ENCODE measurements at places on chromosomes 4 and X.

- peak; percentile 17 for DNase-seq
These were observed 4.6 kb downstream of the PNMA5 start for GRCh38 chrX:152989292-152989658.

GRCh38 chr4:183968931-183969330, 63.8 kb downstream of the STOX2 start:
- no peak for DNase-seq

- no peak for DNase-seq
These were observed 67.5 kb downstream of the FBXW7 start for GRCh38 chr4:152468408-152468807.

DNA sequence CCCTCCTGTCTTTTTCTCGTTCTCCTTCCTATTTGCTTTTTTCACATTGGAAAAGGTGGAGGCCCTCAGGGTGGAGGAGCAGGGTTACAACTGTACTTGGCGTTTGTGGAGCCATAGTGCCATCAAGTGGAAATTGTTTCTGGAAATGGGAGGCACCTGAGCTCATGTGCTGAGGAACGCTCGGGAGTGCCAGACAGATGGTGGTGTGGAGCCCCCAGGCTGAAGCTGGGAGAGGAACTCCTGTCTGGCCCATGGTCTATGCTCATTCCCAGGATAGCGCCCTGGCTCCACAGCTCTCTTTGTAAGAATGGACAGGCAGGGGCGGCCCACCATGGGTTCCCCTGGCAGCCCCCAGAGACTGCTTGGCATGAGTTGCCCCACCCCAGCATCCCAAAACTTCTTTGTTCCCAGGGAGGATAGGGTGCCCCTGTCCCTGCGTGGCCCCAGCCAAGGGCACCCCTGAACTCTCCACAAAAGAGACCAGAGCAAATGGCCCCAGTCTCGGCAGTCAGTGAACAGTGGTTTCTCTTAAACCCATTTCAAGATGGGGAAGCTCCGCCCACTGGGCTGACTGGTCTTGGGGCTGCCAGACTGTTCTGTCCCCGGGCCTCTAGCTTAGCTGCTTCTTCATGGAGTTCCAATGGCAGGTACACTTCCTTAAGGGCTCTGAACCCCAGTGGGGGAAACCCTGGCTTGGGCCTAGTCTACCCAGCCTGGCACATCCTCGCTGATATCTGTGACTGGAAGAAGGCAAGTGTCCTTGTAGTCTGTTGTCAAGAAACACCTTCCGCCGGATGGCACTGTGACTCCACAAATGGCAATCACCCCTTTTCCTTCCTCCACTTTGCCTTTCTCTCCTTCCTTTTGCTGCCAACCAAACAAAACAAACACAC, 70.1 kb downstream of the NBDY start:
- no peak for DNase-seq

DNA sequence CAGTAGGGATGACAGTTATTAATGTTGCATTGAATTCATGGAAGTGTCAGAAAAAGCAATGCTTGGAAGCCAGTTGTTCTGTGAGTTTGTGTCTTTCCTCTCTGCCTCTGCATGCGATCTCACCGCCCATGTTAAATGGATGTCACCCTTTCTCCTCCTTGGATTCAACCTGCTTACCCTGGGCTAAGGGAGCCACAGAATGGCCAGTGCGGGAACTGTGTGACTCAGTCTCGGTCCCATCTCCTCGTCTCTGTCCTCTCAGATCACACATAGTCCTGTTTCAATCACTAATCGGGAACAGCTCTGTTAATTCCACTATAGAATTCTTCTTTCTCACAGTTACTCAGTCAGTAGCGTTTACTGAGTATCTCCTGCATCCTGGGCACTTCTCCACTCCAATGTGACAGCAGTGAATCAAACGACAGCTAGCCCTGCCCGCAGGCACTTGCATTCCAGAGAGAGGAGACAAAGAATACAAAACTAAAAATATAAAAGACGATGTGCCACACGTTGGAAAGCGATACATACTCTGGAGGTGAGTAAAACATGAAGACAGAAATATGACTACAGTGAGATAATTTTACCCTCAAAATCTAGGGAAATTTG, 53.6 kb upstream of the TLR3 start:
- DNase-seq, result no peak

GRCh38 chr4:132504438-132504837, 644.7 kb upstream of the PCDH10 start:
- DNase-seq, result no peak

GRCh38 chr4:67103001-67103747, 442.1 kb downstream of the CENPC start:
- no peak for DNase-seq

GRCh38 chrX:17415242-17415810, 40.3 kb downstream of the NHS start:
- no peak for DNase-seq

GRCh38 chr4:125511715-125512114, 197.0 kb downstream of the FAT4 start:
- no peak for DNase-seq

DNA sequence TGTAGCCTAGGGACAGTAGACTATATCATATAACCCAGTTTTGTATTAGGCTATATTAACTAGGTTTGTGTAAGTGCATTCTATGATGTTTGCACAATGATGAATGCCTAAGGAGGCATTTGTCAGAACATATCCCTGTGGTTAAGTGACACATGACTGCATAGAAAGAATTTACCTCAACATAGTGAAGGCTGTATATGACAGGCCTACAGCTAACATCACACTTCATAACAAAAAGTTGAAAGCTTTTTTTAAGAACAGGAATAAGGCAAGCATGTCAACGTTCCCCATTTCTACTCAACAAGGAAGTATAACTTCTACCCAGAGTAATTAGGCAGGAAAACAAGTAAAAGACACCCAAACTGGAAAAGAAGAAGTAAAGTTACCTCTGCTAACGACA, 165.9 kb upstream of the NDST4 start:
- no peak for DNase-seq

DNA sequence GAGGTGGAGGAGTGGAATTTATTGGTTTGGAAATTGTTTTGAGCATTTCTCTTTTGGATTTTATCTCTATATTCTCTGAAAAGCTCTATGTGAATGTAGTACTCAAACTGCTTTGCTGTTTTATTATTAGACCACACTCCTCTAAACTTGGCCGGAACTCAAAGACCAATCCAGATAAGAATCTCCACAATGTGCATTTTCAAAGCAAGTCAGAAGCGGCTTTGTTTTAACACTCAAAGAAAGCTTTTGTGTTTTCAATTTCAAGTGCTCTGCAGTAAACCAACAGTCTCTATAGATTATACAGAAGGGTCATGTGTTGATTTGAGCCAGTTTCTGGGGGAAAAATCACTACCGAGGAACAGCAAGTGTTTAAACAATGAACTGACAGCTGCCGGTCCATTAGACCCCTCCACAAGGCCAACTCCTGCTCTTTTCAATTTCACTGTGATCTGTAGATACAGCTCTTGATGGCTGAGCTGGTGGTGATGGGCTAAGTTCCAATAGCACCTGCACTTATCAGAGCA, 79.4 kb downstream of the FTHL17 start:
- no peak for DNase-seq

GRCh38 chr4:95537863-95538488, 10.8 kb downstream of the UNC5C start:
- no peak for DNase-seq

- DNase-seq, result peak; percentile 98
These were observed 186.5 kb downstream of the BANK1 start for GRCh38 chr4:101977076-101977475.

GRCh38 chr4:171007618-171008390, 805.4 kb upstream of the GALNTL6 start:
- DNase-seq, result no peak

DNA sequence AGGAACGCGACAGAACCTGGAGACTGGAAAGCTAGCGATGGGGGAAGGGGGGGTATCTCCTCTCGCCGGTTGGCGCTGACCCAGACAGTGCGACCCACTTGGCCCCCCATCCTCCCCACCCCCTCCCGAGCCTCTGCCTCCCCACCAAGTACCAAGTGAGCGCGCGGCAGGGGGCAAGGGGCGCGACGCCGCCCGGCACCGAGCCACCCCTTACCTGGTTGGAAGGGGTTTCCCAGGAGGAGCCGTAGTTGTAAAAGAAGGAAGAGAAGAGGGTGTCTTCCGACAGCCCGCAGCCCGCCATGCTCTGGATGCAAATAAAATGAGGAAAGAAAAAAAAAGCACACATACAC, 112.2 kb downstream of the DHX15 start:
- no peak for DNase-seq

DNA sequence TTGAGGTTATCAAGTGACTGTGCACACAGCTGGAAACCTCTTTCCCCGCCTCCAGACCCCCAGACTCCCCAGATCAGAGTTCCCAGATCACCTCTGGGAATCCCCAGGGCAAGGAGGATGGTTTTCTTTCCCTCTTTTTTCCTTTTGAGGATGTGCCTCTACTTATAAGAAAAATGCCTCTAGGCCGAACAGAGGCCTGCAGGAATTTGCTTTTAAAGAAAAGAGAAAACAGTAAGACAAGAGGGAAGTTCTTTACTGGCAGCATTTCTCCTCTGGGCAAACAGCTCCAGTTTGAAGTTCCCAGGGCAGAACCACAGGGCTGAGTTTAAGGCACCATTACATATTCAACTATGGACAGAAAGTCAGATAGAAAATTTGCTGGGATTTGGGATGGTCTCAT, 837.9 kb upstream of the LCORL start:
- no peak for DNase-seq

GRCh38 chrX:146006637-146007036, 189.0 kb downstream of the SLITRK2 start:
- DNase-seq, result no peak

- no peak for DNase-seq
These were observed 6.9 kb upstream of the ETDC start for GRCh38 chrX:135302269-135302873.

DNA sequence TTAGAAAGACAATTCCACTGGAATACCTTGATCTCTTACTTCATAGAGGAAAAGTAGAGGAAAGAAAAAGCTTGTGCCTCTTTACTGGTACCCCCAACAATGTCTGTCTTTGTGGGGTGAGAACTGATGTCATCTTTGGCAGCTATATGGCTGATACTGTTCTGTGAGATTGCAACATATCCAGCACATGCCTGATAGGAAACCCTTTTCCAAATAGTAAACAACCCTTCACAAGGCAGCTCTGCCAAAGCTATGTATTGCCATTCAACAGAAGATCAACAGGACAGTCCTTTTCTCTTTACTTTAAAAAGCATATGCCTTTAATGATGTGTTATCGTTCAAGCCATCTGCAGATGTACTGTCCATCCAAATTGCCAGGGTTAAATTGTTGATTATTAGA, 105.9 kb downstream of the IL1RAPL1 start:
- DNase-seq, result no peak
